ENCODE measurements at places on chromosomes 11 and 22.

DNA sequence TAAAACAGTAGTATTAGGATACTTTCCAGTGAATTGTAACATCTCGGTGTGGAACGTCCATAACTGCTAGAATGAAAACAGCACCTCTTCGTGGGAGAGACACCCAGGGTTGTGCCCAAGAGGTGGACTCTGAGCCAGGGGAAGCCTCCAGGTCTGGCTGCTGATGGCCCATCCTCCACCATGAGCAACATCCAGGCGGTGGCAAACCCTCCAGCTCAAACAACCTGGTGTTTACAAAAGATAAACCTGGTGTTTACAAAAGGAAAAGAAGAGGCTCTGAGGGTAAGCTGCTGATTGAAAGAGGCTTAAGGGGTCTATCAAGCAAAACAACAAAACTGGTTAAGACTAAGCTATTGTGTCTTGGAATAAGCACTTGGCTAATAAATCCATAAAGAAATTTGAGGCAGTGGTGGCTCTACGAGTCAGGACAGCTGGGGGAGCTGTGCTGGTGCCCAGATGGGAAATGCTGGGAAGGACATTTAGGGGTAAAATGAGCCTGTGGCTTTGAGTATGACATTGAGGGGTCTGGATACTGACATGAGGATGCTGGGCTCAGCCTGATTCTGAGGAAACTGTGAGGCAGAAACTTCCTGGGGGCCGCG is 909.0 kb downstream of the BRD1 start:
- no peak for DNase-seq

GRCh38 chr11:35618497-35619115 is 346 bp downstream of the FJX1 start:
- DNase-seq = peak; percentile 50

- peak; percentile 32 for DNase-seq
These were observed 61.6 kb upstream of the PTPN5 start for GRCh38 chr11:18853086-18853720.

GRCh38 chr11:58829786-58830185 is 14.7 kb downstream of the GLYATL2 start:
- peak; percentile 90 for DNase-seq

- DNase-seq = no peak
These were observed 13.6 kb upstream of the ZNRF3 start for GRCh38 chr22:28869736-28870135.

DNA sequence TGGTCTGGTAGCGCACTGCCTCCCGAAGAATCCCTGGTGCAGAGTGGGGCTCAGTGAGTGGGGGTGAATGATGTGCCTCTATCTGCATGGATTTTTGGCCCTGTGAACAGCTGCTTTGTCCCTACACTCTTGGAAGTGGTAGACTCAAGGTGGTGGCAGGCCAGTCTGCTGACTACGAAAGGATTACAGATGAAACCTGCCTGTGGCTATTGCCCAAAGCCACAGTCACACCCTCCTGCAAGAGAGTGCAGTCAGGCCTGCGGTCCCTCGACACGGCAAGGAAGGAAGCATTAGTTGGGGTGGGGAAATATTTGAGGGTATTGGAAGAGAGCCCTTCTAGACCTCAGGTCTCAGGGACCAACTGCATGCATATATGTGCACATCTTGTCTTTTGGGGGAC is 63.7 kb downstream of the DSCAML1 start:
- DNase-seq = peak; percentile 74

DNA sequence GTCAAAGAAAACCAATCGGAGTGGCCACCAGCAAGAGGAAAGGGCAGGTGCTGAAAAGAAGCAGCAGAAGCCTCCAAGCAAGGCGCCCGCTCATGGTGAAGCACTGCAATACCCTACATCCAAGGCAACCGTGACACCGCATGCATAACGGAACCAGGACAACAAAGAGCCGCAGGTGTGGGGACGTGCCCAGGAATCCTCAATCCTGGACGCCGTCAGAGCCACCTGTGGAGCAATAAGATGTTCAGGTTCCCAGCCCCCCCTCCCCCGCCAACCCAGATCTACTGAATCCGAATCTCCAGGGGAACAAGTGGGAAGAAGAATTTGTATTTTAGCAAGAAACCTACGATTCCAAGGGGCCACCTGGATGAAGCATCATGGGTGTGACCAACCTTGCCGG is 70.8 kb downstream of the SHANK2 start:
- no peak for DNase-seq

DNA sequence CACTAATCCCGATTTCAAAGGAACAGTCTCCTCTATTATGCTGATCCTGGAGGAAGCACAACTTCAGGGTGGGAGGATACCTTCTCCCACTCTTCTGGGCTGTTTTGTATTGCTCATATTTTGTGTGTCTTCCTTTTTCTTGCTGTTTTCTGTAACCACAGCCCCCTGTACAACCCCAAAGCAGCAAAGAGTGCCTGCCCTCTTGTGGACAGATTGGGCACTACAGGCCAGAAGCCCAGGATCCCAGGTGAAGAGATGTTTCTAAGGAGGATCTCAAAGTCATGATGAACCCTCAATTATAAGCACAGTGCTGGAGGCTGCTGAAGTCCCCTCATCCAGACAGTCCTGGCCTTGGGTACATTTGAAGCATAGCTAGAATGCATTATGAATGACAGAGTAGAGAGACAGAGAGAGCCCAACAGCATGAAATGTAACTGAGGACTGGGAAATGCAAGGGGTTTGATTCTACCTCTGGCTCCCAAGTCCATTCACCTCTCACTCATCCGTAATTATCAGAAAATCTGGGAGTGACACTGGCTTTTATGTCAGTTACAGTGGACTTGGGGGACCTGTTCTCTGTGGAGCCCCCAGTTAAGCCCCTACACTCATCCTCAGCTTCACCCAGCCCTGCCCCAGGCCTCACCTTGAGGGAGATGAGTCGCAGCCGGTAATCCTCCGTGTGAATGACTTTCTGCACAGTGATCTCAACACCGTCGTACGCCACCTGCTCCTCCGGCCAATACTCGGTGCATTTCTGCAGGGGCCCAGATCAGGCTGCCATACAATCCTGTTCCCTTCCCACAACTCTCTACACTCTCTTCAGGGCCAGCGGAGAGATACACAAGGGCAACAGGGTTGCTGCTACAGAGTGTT is 6.2 kb upstream of the IGSF22 start:
- peak; percentile 62 for DNase-seq

DNA sequence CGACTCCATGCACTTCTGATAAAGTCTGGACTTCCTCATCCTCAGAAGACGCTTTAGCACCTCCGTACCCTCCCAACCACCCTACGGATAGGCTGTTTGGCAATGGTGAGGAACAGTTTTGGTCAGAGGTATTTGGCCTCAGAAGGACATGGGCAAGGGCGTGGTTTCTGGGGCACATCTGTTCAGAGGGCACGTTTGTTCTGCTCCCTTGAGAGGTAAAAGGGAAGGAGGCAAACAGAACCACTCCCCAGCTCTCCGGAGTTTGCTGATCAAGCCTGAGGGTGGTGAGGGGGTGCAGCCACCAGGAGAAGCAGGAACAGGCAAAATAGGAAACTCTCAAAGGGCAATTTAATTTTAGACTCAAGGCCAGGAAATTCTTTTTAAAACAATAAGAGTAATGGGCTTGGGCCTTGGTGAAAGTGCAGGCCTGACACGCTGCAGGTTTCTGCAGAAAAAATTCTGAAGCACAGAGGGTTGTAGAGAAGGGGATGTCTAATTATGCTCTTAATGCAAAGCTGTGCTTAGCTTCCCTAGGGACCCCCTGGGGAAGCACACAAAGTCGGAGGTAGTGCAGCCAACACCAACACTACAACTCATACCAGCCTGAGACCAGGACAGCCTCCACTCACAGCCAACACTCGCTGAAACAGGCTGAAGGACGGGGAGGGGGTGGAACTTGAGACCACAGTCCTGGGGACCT is 23.3 kb downstream of the ETS1 start:
- no peak for DNase-seq

DNA sequence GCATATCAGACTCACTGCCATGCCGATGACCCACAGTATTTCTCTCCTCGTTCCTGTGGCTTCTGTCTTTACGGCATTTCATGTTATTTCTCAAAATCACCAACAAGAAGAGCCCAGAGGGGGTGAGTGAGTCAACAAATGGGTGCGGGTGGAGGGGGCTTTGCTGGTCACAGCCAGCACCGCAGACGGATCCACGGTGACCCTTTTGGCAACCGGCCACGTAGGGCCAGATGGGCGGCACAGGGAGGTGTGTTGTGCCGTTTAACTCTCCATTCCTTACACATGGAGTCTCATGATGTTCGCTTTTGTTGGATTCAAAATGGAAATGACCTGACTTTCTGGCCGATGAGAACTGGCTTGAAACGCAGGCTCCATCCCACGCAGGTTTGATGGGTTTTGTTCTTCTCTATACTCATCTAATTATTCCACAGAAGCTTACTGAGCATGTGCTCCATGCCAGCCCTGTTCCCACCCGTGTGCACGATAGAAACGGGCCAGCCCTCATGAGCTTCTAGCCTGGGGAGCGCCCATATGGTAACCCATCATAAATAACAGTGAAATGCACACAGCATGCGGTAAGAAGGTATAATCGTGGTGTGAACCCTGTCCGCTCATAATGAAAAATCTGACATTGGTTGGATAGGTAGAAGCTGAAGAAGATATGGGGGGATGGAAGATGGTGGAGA is 319.9 kb downstream of the BRD1 start:
- DNase-seq = no peak

GRCh38 chr11:120536091-120536796 is 24.7 kb downstream of the GRIK4 start:
- DNase-seq = no peak

GRCh38 chr11:97237151-97237550 is 847.3 kb downstream of the JRKL start:
- DNase-seq = no peak

GRCh38 chr11:133386852-133387251 is 145.4 kb downstream of the OPCML start:
- no peak for DNase-seq

DNA sequence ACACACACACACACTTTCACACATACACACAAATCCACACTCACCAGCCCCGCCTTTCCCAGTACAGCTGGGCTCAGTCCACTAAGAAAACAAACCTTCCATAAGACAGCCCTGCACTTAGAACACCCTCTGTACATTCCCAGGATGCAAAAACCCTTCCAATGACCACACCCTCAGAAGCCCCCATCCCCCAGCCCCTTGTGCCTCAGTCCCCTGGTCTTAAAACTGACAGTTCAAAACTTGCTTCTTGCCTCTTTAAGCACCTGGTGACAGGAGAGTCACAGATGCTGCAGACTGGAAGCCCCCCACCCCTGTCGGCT is 23.0 kb downstream of the APLNR start:
- no peak for DNase-seq

- DNase-seq = no peak
These were observed 266.0 kb upstream of the NARS2 start for GRCh38 chr11:78840623-78841022.

DNA sequence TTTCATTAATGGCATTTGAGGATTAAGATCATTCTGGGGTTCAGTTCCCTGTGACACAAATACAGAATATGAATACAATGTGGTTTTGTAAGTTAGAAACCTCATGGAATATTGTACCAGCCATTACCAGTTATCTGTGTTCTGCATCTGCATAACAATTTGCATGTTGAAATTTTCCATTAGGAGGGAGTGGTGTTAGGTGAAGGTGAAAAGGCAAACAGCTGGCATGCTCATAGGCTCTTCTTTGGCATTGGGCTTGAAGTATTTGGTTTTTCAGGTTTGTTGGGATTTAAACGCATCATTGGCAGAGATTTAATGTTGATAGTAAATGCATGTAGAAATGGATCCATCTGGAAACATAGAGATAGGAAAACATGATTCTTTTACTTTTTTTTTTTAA is 18.6 kb downstream of the RTN3 start:
- no peak for DNase-seq

- no peak for DNase-seq
These were observed 22.4 kb downstream of the PPFIA1 start for GRCh38 chr11:70292863-70293262.

DNA sequence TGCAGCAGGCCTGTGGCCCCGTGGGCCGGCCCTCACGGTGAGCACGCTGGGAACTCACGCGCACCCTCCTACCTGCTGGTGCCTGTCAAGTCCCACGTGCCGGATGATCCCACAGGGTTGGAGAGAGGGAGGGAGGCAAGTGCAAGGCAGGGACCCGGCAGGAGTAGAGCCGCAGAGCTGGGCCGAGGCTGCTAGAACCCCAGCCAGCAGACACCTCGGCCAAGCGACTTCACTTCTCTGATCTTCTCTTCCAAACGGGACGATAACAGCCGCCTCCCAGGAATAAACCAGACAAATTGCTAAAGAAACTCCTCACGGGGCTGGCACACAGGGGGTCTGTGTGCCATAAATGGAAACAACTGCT is 1232.8 kb downstream of the TBC1D22A start:
- no peak for DNase-seq

- no peak for DNase-seq
These were observed 73.3 kb downstream of the MRGPRX1 start for GRCh38 chr11:18865951-18866350.

DNA sequence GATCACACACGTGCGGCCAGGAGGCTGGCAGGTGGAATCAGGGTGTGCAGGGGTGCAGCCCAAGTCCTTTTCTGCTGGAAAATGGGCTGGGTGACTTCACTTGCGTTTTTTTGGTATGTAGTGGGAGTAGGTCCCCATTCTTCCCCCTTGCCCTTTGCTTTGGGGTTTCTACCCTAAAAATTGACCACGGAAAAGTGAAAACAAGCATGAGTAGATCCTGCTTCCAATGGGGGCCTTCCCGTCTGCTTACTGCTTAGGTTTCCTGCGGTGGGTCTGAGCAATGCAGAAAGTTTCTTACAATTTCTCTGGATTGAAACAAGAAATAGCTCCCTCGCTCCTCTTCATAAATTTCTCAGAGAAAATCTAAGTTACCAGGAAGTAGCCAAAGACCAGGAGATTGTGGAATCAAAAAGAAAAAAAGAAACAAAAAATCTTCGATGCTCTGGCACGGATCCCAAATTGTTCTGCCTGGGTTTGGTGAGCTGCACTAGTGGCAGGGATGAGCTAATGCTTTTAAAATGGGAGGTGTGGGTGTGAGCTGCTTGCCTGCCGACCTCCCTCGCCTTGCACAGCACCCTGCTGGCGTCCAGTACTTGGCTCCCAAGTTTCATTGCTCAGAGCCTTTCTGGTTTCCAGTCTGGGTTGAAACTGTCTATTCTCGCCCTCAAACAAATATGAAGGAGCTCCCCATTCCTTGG is 2.4 kb downstream of the TIMP3 start:
- DNase-seq = no peak

- no peak for DNase-seq
These were observed 66.6 kb downstream of the KCNC1 start for GRCh38 chr11:17801166-17801565.

DNA sequence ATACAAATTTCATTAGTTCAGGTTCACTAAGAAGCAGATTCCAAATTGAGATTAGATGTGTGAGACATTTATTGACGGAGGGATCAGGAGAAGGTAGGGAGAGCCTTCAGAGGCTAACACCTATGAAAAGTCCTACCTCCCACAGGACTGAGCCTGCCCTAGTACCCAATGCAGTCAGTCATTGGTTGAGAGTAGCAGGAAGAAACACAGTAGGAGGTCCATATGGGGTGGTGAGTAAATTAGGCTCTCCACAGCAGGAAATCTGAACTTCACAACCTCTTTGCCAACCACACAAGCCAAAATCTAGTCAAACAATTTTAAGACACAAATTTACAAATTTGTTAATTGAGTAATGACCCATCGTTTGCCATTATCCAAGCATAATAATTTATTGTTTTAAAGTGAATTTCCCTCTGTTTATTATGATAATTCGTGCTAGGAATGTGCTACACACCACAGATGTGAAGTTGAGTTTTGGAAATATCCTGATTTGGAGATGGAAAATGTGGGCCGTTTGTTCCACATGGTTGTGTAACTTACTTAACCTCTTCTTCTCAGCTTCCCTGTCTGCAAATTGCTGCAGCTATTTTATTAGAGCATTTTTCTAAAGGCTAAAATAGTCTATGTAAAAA is 542.1 kb downstream of the ETS1 start:
- DNase-seq = no peak

GRCh38 chr11:86765203-86765602 is 35.1 kb upstream of the PRSS23 start:
- no peak for DNase-seq
